GM12892 (cell line): ENCODE measurements at places on chromosomes 4 and X.
A peak's percentile ranks its signal among the peaks of the same experiment; 100 is the strongest.

DNA sequence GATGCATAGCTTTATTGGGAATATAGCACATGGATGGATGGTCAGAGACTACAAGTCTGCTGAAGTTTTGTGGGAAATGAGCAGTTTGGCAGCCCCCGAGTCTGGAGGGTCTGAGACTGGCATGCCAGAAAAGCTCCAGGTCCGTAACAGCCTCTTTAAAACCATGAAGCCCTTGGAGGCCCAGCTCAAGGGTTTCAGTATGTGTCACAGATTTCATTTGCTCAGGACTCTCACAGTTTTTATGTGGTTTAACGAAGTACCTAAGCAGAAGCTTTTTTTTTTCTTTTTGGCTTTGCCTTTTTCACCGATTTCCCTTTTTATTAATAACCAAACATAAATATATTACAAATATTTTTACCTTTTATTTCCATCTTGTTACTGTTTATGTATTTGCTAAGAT, 30.6 kb upstream of the TMEM184C start:
- no peak for DNase-seq

GRCh38 chr4:14269824-14270223, 642.3 kb upstream of the BOD1L1 start:
- no peak for DNase-seq

DNA sequence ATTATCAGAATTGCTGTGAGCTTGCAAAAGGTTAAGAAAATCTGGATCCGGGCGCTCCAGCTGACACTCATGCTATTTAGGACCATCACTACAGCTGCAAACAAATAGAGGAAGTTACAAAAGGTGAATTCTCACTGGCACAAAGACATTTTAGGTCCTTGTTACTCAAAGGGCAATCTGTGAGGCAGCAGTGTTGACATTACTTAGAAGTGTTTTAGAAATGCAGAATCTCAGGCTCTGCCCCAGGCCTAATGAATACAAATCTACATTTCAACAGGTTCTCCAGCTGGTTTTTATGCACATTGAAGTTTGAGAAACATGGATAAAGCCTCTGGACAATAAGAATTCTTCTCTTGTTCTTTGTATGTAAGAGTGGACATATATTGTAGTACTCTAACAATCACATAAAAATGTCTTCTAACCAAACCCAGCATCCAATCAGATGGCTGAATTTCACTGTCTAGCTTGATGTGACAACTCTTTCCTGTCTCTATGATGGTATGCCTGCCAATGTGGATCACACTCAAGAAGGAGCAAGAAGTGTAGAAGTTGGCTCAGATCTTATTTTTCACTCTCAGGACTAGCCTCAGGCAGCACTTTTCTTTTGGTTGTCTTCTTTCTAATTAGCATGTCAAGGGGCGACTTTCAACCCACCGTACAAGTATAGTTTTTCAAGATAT, 18.8 kb downstream of the SLC7A11 start:
- DNase-seq = no peak

DNA sequence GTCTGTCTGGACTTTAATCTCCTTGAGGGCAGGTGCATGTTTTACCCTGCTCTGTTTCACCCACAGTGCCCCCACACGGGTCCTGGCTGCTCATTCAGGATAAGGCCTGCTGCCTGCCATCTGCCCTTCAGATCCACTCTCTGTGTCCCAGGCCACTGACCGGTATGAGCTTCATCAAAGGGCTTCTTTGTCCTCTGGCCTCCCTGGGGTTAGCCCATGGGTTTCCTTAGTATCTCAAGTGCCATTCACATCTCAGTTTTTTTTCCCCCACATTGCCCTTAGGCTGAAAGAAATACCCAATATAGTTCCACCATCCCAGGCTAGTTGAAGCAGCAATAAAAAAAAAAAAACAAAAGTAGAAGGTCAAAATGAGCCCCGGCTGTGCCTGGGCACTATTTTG, 9.3 kb downstream of the CD99L2 start:
- no peak for DNase-seq

- no peak for DNase-seq
These were observed 30.1 kb downstream of the MAN2B2 start for GRCh38 chr4:6605114-6605513.

- no peak for DNase-seq
These were observed 352.9 kb downstream of the RAPGEF2 start for GRCh38 chr4:159455675-159456237.

GRCh38 chrX:57607295-57608187, 15.7 kb downstream of the ZXDB start:
- DNase-seq = no peak

- no peak for DNase-seq
These were observed 283.5 kb downstream of the CAMK2D start for GRCh38 chr4:113478032-113478431.

- peak; percentile 47 for DNase-seq
These were observed 45.8 kb upstream of the CLCN4 start for GRCh38 chrX:10110984-10111363.

DNA sequence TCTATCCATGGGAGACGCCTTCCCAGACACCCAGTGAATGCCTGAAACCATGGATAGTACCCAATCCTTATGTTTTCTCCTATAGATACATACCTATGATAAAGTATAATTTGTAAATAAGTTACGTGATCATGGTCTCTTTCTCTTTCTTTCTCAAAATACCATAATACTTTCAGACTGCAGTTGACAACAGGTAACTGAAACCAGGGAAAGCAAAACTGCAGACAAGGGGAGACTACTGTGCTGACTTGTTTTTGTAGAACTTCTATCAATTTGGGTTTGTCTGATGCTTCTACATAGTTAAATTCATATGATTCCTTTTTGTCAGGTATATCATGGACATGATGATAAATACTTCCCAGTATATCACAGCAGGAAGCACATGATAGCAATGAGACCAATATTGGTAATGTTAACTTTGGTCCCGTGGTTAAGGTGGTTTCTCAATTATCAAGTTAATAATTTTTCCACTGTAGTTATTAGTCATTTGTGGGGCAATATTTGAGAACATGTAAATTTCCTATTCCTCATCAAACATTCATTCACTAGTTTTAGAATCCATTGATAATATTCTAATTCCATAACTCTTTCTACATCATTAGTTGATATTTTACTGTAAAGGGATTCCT, 298.0 kb upstream of the TET2 start:
- DNase-seq = no peak

DNA sequence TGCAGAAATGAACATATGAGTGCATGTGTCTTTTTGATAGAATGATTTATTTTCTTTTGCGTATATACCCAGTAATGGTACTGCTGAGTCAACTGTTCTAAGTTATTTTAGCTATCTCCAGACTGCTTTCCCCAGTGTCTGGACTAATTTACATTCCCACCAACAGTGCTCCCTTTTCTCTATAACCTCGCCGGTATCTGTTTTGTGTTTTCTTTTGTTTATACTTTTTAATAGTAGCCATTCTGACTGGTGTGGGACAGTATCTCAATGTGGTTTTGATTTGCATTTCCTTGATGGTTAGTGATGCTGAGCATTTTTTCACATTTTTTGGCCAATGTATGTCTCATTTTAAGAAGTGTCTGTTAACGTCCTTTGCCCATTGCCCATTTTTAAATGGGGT, 218.6 kb upstream of the KCNIP4 start:
- no peak for DNase-seq
